ENCODE measurements at places on chromosomes 6 and 20.
A peak's percentile ranks its signal among the peaks of the same experiment; 100 is the strongest.

DNA sequence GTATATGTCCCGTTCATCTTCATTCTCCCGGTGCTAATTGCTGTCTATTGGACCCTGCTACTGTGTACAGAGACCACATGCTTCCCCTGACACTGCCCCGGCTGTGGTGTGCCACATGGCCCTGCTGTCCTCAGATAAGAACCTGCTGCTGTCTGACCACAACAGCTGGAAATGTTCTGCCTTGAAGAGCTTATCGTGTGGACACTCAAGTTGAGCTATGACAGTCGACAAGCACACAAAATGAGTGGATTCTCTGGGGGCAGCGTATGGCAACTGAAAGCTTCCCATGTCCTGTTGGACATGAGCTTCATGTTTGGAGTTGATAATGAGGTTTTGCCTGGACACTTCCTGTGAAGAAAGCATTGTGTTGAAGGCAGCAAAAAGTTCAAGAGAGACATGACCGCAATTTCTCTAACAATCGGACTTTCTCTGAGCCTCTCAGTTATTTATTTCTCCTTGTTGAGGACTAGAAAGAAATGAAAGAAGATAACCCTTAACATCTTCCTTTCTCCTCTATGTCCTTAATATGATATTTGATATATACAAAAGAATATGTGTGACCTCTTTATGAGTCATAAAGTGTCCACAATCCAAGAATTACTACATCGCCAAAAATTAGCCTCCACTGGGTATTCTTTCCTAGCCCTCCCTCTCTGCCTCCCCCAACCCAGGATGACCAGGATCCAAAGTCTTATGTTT lies 187.1 kb upstream of the TCF21 start:
- peak; percentile 74 for DNase-seq

- DNase-seq: peak; percentile 88
Observed at GRCh38 chr6:42104095-42104803, 38.2 kb downstream of the C6orf132 start.

DNA sequence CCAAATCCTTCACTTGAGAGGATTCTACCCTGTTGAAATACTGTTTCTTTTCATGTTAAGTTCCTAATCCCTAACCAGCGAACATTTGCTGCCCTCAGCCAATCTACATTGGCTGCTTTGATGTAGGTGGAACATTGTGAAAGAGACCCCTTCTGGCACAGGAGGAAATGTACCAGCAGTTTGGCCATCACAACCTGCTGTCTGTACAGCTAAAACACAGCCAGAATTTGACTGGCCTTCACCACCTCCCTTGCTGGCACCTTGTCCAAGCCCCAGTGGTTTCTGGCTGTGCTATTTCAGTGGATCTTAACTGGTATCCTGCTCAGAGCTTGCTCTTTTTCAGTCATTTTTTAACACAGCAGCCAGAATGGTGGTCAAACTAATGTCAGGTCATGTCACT lies 202.1 kb upstream of the EPHA7 start:
- DNase-seq: no peak

- DNase-seq: no peak
Observed at GRCh38 chr20:49320460-49320859, 42.6 kb upstream of the ZNFX1 start.

DNA sequence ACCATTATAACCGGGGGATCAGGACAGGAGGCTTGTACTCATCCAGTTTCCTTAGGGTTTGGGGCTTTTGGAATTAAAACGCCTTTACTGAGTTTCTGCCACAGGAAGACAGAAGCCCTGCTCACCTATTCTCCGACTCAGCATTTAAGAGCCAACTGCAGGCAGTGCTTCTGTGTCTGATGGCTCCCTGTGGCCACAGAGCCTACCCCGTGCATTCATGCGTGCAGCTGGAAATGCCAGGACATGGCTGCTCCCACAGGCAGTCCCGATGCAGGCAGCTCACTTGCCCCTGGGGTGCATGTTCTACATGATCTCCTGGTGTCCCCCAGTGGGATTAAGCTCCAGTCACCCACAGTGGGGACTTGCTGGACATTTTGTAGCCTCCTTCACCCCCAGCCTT lies 22.2 kb downstream of the ZNF831 start:
- DNase-seq: no peak

DNA sequence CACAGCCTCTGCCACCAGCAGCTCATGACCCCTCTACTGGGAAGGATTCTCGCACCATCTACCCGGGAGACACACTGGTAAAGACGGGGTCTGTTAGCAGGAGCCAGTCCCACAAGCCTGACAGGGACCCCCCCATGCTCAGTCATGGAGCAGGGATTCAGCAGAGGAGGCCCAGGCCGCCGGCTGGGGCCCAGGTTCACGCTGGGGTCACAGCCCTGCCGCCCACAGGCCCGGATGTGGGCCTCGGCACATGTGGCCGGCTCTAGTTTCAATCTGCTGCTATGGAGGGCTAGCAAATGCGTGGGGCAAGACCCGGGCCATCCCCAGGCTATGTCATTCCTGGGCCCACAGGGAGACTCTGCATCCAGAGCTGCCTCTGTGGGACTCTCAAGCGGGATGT lies 25.1 kb downstream of the PXDC1 start:
- DNase-seq: no peak

- DNase-seq: no peak
Observed at GRCh38 chr6:163952005-163952404, 537.5 kb downstream of the QKI start.

DNA sequence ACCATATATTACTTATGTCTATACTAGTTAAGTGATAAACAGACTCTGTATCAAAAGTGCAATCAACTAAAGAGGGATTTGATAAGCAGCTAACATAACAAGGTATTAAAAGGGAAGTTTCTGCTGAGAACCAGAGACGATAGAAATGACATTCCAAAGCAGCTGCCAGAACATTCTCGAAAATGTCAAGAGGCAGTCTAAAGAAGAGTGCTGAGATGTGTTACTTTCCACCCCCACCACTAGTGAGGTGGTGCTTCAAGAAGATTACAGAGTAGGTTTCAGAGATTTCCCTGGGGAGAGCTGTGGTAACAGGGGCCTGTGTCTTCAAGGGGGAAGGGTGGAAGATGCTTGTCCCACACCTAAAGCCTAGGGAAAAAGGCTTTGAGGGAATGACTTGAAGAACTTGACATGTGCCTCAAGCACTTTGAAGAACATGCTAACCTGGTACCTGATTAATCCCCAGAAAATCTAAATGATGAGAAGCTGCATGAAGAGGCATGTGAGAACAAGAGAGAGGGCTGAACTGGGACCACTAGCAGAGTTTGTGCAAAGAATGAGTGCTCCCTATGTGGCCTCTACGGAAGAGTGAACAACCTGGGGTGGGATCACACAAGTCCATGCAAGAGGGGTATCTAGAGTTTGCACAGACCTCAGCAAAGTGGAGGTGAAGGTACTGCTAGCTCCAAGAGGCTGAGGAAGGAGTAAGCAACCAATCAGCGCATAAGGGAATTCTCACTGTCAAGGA lies 5.0 kb downstream of the FAM184A start:
- no peak for DNase-seq

- no peak for DNase-seq
Observed at GRCh38 chr6:70415247-70415646, 1.9 kb downstream of the FAM135A start.
